ENCODE measurements at places on chromosomes 7 and 10.
A peak's percentile ranks its signal among the peaks of the same experiment; 100 is the strongest.

DNA sequence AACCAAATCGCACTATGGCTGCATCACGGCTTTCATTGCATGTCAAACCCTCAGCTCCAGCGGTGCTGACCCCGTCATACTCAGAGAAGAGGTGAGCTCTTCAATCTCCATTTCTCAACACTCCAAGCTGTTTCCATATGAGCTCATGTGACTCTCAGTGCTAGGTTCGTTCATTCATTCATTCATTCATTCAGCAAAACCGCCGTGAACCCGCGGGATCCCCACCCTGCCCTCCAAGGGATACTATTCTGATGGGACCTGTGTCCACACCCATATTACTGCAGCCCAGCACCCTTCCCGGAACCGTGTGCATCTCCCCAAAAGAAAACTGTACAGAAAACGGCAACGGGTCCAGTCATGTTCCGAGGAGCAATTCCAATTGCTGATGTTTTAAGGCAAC is 184.7 kb downstream of the DIP2C start:
- no peak for DNase-seq

DNA sequence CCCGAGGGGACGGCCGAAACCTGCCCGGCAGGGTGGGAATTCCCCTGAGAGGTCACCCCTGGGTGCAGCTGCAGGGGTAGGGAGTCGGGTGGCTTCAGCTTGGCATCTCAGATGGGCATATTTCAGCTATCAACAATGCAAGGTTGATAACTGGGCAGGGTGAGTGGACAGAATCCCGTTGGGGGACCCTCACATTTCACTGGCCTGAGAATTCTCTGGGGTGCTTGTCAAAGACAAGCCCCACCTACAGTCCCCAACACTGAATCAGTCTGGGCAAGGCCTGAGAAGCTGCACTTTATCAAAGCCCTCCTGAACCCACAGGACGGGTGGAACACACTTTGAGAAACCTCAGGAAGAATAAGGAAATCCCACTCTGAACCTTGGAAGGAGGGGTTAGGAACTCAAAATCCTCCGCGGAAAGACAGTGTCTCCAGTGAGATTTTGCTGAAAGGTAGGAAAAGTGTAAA is 3.1 kb downstream of the RGS10 start:
- DNase-seq = no peak

GRCh38 chr7:55128693-55129394 is 110.0 kb downstream of the EGFR start:
- DNase-seq = no peak

GRCh38 chr7:33798686-33799325 is 106.5 kb upstream of the BMPER start:
- DNase-seq = no peak

DNA sequence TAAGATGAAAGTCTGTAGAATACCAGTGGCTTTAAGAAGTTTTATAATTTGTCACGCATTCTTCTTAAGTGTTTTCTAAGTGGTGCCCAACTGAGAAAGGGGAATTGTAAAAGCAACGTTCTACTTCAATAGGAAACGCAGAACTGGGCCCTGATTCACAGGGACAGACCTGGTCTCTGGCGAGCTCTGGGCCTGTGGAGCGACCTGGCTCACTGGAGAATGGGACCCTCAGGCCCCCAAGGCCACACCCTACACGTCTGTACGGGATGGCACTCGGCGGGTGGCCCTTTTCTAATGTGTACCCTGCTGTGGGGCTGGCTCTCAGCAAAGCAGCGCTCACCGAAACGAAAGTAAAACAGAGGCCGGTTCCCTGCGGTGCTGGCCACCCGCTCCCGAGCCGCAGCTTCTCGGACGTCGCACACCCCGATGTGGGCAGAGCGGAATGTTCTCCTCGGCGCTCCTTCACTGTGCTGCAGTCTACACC is 205.0 kb downstream of the DIP2C start:
- DNase-seq = no peak

GRCh38 chr10:130999376-131000202 is 311.9 kb downstream of the TCERG1L start:
- no peak for DNase-seq

GRCh38 chr10:16989826-16990293 is 139.8 kb downstream of the CUBN start:
- DNase-seq = no peak

DNA sequence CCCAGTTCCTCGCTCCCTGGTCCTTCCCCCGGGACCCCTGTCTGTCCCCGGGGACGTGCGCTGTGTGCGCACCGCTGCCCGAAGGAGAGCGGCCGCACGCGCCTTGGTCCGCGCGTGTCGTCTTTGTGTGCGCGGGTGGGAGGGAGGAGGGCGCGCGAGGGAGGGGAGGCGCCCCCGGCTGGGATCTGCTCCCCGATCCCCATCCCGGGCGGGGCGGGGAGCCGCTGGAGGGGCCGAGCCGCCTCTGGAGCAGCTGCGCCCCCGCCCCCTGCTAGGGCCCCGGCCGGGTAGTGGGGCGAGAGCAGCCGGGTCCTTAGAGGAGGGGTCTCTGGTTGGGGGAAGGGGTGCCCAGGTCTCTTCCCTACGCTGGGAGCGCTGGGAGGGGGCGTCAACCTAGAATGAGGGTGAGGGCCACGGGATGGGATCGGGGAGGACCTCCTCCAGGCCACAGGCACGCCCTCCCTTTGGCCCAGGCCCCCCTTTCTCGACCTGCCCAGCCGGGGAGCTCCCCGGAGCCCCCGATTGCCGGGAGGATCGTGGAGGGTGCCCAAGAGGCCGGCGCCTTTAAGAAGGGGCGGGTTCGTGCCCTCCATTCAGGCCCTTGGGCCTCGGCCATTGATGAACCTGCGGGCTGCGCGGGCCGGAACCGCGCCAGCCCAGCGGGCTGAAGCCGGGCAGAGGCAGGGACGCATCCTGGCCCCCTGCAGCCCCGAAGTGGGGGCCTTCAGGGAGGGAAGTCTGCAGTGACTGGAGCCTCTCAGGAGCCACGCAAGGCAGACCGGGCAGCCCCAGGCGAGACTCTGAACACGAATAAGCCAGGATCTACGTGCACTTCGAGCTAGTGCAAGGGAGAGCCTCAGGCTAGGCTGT is 678 bp downstream of the SH2B2 start:
- DNase-seq = no peak

GRCh38 chr10:12466704-12467305 is 117.5 kb downstream of the CAMK1D start:
- no peak for DNase-seq

- DNase-seq = no peak
Observed at GRCh38 chr7:27186668-27187474, 1.8 kb upstream of the HOXA11 start.

DNA sequence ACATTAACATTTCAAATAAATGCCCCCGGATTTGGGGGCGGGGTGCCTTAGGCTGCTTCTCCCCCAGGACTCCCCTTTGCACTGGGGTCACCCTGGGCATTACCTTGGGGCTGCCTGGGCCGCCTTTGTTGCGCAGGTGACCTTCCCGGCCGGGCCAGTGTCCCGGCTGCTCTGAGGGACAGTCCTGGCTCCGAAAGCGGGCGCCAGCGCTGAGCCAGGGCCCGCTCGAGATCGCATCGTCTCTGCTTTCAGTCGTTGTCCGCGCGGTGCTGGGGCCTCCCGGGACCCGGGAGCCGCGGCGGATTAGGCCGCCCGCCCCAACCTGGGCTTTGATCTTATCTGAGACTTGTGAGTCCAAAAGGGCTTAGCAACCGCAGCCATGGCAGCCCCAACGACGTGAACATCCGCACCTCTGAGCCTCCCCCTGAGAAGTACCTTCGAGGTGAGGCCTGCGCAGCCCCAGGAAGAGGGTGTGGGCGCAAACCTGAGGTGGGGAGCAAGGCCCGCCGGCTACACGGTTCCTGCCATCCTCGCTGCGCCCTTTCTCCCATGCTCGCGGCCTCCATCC is 14.8 kb upstream of the WAPL start:
- peak; percentile 29 for DNase-seq

DNA sequence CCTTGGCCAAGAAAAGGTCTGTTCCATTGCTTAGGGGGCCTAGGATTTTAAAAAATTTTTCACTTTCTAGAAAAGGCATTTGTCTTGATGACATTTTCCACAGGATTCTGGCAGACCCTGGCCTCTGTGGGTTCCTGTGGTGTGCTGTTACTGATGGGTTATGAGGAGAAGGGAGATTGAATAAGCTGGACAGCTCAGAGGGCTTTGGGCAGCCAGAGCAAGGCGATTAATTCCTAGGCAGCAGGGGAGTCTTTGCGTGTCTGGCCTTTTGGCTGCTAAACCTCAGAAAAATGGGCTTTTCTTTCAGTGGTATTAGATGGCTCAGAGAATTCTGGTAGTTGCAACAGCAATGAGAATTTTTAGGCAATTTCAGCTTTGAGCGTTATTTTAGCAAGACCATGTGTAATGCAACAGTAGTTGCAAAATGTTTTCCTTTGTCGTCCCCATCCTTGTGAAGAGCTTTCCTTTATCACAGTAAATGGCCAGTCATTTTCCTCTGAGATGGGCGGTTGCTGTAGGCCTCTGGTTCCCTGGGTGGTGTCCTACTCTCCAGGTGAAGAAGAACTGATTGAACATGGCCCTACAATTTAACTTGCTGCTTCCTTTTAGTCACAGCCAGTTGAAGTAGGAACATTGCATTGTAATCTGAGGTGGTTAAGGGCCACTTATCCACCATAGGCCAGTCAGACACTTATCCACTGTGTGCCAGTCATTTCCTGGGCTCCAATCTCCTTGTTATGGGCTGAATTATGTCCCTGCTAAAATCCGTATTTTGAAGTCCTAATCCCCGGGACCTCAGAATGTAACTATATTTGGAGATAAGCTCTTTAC is 43.2 kb downstream of the SH2D4B start:
- DNase-seq = no peak

DNA sequence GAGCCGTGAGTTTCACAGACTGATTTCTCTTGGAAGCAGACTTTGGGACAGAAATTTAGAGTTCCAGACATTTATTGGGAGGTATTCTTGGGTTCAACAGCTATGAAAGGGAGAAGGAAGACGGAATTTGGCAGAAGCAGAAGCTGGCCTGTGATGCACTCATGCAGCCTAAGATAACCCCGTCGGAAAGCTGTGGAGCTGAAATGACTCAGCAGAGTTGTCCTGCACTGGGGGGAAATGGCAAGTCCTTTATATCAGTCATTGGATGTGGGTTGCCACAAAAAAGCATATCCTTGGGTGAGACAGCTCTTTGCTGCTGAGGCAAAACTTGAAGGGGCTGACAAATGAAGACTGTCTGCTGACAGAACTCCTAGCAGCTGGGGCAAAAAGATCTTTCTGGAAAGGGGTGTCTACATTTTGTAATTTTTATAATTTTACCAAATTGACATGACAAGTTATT is 11.5 kb upstream of the MICU1 start:
- DNase-seq = no peak

DNA sequence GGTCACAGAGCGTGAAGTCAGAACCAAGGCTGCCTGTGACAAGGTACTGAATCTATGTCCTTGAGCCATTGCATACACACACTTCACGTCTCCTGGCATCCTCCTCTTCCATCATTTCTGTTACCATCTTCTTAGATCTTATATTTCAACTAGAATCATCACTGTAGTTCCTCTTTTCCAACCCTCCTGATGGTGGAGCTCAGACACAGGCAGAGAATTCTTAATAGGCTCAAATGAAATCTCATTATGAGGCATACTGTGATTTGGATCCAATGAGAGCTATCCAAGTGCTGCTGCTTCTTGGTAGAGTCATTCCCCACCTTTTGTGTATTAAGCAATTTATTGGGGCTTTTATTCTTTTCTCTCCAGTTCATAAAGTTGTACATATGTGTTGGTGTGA is 113.2 kb downstream of the CALCR start:
- no peak for DNase-seq

- DNase-seq = no peak
Observed at GRCh38 chr10:64463406-64463805, 942.2 kb downstream of the REEP3 start.

DNA sequence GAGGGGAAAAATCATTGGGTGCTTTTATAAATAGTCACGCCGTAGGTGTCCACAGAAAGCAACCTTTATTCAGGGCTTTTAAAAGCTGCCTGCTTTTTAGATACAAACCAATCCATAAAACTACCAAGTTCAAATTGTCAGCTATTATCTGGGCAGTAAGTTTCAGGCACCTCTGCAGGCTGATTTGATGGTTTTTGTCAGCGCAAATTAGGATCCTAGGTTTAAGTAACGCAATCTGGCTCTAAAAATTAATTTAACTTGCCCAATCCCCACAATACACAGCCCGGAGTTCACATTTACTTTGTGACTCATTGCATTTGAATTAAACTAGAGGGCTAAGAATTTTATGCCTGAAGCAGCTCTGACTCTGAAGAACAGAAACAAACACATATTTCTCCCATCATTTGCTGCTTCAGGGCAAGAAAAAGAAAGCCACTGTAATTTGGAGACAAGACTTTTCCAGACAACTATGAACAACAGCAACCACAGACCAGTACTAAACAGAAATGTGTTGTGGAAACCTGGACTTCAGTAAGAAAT is 43.3 kb downstream of the NRP1 start:
- DNase-seq = no peak

GRCh38 chr10:12844811-12845483 is 156.6 kb downstream of the CCDC3 start:
- no peak for DNase-seq

- DNase-seq = no peak
Observed at GRCh38 chr10:33211106-33211878, 123.2 kb downstream of the NRP1 start.

DNA sequence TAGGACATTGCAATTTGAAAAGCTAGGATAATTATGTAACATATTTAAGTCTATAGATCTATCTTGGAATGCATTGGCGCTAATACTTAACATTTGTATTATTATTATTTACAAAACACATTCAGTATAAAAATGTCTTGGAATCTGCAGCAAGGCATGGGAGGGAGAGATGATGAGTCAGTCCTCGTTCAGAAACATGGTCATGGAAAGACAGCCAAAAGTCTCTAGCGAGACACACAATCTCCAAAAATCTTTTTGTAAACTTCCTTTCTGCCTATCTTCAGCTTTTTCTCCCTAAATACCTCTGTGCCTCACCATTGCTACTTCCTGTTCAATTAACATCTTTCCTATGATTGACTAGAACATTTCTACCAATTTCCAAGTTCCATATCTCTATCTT is 188.4 kb upstream of the CACNA2D1 start:
- DNase-seq = no peak

- no peak for DNase-seq
Observed at GRCh38 chr7:24255139-24255538, 28.9 kb upstream of the NPY start.

DNA sequence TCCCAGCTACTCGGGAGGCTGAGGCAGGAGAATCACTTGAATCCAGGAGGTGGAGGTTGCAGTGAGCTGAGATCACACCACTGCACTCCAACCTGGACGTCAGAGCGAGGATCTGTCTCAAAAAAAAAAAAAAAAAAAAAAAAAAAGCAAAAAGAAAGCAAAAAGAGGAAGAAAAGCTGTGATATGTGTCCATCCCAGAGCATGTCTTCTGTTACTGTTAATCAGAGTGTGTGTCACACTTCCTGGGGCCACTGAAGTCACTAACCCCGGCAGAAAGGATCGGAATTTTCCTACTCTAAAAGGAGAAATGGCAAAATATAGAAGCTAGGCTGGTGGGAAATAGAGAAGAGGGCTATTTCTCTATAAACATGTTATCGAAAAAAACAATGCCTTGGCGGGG is 11.9 kb downstream of the PIK3AP1 start:
- no peak for DNase-seq
